ENCODE measurements at places on chromosomes 5 and 9.

GRCh38 chr9:128252317-128253139 is 23.3 kb downstream of the GOLGA2 start:
- DNase-seq: no peak

GRCh38 chr9:131465401-131465800 is 37.3 kb upstream of the POMT1 start:
- DNase-seq: no peak

- DNase-seq: no peak
Measured at GRCh38 chr5:96663608-96664007, 1.4 kb downstream of the CAST start.

GRCh38 chr9:8751406-8751930 is 951.9 kb upstream of the DMAC1 start:
- no peak for DNase-seq

DNA sequence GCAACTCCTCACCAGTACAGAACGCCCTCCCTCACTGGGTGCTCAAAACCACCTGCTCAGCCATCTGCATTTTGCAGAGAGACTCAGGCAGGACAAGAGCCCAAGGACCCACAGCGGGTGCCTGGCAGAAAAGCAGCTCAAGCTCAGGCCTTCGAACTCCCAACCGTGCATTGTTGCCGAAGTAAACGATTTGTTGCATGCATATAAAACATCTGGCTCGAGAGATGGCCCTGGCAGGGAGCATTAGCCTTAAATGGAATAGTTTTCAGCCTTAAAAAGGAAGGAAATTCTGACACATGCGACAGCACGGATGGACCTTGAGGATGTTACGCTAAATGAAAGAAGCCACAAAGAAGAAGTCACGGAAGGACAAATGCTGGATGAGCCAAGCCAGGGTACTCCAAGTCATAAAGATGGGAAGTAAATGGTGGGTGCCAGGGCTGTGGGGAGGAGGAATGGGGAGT is 160.4 kb upstream of the PHYKPL start:
- no peak for DNase-seq
